ENCODE measurements at places on chromosomes 7 and 10. TPM values are rescaled to one million over a fixed set of nuclear protein-coding genes. Genes with fewer than 3 reads are reported as not detected.

Gene MYL10
- total RNA-seq: 20.9 TPM

Gene FOXK1
- total RNA-seq: 26.9 TPM

Gene ORC5
- total RNA-seq: 213 TPM

Gene ITGB8
- total RNA-seq: 27.0 TPM

Gene NPTX2
- 4.3 TPM for total RNA-seq

Gene CALML5
- total RNA-seq: 0.41 TPM

Gene ITIH5
- total RNA-seq: 67.9 TPM

Gene LIPF
- not detected for total RNA-seq

Gene SLC39A12
- not detected for total RNA-seq

Gene CLRN3
- total RNA-seq: not detected

Gene TAS2R3
- 5.0 TPM for total RNA-seq

Gene OR2A1
- 0.10 TPM for total RNA-seq

Gene MYO3A
- total RNA-seq: 3.3 TPM

Data from tongue (tissue), 3 donors.